ENCODE measurements at places on chromosomes 7 and 10.

GRCh38 chr10:48509974-48510692 lies 94.7 kb downstream of the ARHGAP22 start:
- no peak for DNase-seq

DNA sequence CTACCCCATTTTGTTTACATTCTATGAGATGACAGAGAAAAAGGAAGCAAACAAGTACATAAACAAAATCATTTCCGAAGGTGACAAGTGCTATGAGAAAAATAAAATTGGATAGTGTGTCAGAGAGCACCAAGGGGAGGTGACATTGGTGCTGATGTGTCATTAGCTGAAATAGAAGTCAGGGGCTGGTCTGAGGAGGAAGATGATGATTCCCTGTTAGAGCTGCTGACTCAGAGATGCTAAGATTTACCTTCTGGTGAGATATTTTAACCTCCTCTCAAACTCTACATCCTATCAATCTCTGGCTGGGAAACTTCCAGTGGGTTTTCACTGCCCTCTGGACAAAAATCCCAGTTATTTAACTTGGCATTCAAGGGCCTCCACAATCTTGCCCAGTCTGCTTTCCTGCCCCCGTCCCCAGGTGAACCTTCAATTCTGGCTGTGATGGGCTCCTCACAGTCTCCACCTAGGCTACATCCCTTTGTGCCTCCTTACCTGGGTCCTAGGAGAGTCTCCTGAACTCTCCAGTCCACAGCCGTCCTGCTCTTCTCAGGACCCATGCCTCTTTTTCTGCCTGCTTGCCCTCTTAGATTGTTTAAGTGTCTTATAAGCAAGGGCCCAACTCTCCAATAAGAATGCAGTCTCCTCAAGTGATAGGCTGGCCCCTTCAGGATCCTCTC lies 26.6 kb downstream of the DUSP5 start:
- DNase-seq, result no peak

DNA sequence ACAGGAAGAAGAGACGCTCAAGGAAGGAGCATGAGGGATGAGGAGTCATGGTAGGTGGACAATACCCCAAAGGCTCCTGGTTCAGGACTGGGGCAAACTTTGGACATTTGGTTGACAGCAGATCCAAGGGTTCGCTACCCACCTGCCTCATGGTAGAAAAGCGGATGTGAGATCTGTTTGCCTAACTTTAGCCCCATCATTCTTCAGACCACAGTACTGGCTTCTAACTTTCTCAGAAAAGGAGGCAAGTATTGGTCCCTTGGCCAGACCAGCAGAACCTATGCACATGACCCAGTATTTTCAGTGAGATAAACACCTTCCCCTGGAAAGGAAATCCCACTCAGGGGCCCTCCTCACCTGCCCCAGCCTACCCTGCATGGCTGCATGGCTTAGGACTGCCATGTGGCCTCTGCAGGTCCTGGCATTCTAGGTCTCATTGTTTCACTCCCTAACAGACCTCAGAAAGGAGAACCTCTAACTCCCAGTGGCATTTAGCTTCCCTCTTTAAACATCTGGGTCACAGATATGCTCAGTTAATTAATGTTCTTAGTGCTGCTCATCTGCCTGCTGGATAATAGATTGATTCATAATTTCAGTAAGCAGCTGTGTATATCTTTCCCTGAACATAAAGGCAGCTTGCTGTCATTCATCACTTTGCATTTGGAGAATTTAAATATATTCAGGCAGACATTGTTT lies 574.1 kb downstream of the GALNT17 start:
- DNase-seq, result no peak

DNA sequence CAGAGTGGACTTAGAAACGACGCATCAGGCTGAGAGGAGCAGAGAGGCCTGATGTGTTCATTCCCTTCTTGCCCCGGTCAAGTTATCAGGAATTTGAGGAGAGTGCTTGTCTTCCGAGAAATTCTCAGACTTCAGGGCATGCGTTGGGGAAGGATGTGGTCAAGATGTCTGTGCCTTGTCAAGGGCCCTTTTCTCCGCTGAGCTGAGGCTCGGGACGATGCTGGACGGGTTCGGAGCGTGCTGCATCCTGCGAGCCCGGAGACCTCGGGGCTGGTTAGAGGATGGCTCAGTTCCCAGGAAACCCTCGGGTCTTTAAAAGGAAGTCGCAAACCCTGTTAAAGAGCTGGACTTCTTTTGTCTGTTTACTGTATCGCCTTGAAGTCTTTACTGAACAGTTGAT lies 325.4 kb downstream of the ADARB2 start:
- no peak for DNase-seq

DNA sequence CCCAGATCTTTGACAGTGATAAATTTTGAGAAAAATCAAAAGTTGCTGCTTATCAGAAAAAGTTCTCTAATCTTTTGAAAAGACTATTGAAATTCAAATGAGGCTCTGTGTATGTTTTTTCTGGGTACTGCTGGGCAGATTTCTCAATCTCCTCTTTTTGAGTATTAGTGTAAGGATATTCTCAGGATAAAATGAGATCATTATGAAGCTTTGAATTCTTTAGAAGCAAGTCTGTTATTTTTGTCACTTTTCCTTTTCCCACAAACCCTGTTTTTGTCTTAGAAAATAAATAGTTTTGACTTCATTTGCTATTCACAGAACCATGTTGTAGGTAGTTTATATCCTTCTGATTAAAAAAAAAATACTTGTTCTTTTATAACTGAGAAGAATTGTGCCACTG lies 7.9 kb downstream of the STAM start:
- DNase-seq, result no peak

DNA sequence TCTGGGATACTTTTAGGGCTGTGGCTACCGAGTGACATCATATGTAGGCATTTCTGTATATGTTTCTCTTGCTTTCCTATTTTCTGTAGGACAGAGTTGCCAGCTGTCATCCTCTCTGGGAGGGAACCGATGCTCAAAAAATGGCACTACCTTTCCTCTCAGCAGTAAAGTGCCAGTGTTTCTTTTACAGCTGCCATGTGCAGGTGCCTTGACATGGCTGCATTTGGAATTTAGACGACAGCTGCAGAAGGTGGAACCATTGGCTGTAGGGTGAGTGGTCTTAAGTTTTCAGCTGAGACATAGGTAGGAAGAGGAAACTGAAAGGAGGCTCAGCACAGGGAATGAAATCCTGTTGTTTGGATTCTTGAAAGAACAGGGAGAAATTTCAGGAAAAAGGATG lies 20.2 kb upstream of the RPA3 start:
- DNase-seq, result no peak

DNA sequence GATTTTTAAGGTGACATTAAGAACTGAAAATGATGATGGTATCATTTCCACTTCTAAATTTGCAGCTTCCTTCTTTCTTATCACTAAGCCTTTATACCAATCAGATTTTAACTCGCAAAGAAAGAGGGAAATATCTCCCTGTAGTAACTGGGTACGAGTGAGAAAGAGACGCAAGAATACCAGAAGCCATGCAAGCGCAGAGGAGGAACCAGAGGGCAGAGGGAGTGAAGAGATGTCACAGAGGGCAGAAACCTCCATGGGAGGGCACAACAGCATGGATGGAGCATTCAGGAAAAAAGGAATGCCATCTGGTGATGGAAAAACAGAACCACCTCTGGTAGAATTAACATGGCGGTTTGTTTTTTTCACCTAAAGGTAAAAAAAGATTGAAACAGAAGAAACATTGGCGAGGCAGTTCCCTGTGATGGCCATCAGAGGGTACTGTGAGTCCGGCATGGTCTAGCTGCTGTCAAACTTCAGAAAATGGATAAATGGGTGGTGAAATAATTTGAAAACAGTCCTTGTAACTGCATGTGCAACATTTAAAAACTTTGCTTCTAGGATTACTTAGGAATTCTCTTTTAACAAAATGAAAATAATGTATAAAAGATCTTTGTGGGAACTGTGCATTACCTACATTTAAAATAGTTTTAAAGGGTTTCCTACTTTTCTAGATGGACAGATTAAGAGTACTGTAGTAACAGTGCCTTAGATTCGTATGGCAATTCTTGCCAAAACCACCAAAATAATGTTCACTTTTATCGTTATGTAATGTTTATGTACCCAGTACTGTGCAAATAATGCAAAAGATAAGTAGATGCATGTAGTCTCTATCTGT lies 91.8 kb downstream of the ARHGAP12 start:
- peak; percentile 15 for DNase-seq

Measured in non-pigmented ciliary epithelial cell (primary cell).